GM06990 (cell line): ENCODE measurements at places on chromosomes 7 and 10.

DNA sequence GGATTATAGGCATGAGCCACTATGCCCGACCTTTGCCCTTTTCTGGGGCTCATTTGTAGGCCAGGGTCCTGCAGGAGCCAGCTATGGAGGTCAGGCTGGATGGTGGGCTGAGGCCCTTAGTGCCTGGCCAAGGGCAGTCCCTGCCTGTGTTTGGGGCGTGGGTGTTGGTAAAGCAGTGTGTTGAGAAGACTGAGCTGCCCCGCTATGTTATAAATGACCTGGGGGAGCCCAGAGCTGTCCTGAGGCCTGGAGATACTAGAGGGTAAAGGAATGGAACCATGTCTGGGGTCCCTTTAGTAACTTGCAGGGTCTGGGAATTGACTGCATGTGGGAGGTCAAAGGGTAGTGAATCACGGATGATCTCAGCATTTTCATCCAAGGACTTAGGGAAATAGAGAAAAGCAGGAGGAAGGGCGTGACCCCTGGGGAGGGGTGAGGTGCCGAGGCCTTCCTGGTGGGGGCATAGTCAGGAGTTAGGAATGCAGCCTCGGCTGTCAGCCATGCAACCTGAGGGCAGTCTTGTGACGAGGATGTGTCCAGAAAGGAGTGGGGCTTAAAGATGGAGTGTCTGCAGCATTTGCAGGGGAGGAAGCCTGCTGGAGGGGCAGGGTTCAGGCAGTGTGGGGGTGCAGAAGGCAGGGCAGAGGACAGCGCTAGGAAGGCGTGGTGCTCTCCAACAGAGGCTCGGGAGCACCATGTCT is 31.5 kb downstream of the TMEM248 start:
- no peak for DNase-seq

- no peak for DNase-seq
Measured at GRCh38 chr7:144824360-144824759, 11.5 kb downstream of the TPK1 start.

GRCh38 chr7:138876326-138876725 is 78.3 kb upstream of the ATP6V0A4 start:
- DNase-seq = no peak

GRCh38 chr7:104980841-104981671 is 32.9 kb upstream of the KMT2E start:
- DNase-seq = no peak

- DNase-seq = peak; percentile 44
Measured at GRCh38 chr10:88598055-88598454, 11.5 kb downstream of the LIPJ start.

- no peak for DNase-seq
Measured at GRCh38 chr10:78972160-78972946, 96.4 kb upstream of the ZMIZ1 start.
